ENCODE measurements at places on chromosomes 4 and X.

DNA sequence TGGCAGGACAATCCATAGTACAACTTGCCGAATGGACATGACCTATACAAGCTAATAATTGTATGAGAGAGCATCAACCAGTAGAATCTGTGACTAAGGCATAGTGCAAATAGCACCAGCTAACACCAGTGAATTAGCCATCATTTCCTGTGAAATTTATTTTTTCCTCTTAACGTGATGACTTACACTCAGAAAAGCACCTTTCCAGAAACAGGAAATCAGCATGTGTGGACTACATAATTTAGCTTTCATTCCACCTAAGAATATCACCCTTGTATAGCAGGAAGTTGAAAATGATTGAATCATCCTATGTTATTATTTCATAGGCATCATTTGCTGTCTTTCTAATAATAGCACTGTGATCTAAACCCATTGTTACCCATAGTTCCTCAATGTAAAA lies 1393.4 kb upstream of the PCDH7 start:
- DNase-seq = no peak

DNA sequence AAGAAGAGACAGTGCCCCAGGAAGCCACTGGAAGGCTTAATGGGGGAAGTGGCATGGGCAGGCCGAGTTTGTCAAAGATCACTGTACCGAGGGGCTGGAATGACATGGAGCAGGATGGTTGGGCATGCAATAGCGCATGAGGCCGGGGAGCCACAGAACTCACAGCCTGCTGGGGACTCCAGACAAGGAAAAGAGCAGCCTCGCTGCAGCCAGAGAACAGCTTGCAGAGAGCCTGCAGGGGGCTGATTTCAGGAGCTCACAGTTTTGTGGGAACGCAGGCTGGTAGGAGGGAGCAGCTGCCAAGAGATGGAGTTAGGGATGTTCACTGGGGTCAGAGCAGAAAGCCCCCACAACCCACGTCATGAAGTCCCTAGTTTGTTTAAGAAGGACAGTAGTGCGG lies 45.4 kb downstream of the STOX2 start:
- DNase-seq = no peak

- no peak for DNase-seq
Measured at GRCh38 chrX:69298466-69299140, 133.3 kb upstream of the PJA1 start.

GRCh38 chr4:155523358-155523757 lies 143.3 kb upstream of the GUCY1A1 start:
- DNase-seq = no peak

DNA sequence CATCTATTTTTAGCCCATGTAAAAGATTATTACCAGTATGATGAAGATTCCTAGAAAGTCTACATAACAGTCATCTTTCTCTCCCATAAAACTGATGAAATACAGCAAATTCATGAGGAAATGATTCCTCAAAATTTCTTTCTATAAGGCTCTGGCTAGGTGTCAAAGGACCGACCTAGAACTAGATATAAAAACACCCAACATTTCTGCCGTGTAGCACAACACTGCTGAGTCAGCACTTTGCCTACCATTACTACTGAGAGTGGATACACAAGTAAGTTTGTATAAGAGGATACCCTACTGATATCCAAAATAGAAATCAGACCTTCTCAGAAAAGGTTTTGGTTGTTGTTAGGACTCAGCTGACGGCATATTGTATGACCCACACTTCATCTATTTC lies 24.7 kb downstream of the TMEM47 start:
- no peak for DNase-seq

DNA sequence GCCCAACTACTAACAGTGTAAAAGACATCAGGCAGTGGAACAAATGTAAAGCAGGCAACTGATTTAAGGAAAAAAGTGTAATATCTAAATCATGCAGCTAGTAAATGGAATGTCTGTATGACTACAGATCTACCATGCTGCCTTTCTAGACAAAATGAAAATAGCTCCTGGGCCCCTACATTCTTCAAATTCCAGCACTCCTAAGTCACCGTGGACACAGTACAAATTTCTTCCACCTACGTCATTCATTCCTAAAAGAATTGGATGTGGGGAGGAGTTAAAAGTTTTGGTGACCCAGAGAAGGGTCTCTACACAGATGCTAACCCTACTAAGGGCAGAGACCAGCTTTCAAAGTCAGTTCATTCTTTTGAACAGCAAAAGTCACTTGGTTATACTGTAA lies 137.2 kb upstream of the ARHGEF9 start:
- DNase-seq = no peak

- DNase-seq = peak; percentile 76
Measured at GRCh38 chr4:14345356-14345775, 656.9 kb upstream of the CPEB2 start.

DNA sequence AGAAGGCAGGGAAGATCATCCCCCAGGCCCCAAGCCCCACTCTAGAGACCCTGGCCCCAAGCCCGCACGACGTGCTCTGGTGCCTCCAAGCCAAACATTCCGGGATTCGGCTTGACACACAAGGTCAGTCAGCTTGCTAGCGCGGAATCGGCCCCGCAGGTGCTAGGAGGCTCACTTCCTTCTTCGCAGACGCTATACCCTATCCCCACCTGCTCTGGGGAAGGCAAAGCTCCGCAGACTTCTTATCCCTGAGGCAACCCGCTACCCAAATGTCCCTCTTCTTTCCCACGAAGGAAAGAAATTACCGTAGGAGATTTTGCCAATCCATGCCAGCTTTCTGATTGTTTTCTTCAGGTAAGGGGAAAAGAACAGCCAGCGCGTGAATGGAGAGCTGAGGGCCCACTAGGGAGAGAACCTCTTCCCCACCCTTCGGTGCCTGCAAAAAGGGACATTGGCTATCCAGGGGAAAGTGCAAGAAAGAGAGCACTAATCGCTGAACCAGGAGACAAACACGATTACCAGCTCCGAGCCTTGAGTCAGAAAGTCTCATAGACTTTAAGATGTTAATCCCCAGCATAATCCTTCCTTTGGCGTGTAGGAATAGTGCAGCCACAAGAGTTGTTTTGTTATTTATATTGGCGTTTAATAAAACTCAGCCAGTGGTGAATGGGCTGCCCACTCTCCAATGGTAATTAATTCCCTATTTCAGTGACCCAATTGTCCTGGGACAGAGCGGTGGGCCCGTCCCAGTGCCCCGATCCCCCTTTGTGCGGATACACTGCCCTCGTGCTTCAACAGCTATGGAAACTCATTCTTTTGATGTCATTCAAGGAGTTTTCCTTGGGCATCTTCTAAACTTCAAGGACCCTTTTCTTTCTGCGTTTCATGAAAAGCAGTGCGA lies 5.4 kb upstream of the NEUROG2 start:
- DNase-seq = no peak

DNA sequence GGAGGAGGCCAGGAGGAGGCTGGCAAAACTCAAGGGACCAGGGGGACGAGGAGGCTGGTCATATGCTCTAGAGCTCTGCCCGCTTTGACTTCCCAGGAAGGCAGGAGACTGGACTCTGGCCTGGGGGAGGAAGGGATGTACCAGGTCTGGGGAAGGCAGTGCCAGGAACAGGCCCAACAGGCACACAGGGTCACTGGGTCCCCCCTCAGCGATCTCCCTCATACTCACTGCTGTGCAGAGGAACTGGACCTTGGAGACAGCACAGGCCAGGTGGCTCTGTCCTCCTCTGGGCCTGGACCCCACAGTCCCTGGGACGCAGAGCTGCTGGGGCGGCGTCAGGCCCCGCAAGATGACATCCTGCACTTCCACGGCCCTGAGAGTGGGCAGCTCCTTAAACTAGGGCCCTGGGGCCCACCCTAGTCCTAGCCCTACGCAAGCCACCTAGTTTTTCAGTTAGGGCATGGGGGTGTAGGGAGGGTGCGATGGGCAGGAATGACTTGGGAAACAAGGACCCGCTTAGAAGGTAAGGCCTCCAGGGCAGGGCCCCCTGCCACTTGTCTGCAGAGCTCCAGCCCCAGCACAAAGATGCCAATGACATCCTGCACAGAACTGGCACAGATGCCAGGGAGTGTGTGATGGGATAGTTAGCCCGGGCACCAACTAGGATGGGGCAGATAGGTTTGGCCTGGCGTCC lies 59.5 kb downstream of the HTRA3 start:
- no peak for DNase-seq

DNA sequence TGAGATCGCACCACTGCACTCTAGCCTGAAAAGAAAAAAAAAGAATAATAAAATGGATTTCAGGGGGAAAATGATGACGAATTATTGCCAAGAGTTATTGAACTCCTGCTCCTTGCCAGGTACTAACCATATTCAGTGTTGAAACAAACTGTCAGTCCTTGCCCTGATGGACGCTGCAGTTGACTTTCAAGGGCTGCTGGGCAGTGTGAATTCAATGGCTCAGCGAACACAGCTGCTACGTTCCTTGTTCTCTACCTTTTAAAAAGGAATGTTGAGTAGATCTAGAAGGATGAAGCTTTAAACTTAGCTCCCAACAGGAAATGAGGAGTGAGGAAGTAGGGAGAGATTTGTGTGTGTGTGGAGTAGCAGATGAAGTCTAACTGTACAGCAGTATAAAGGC lies 2.7 kb downstream of the LIMCH1 start:
- no peak for DNase-seq

DNA sequence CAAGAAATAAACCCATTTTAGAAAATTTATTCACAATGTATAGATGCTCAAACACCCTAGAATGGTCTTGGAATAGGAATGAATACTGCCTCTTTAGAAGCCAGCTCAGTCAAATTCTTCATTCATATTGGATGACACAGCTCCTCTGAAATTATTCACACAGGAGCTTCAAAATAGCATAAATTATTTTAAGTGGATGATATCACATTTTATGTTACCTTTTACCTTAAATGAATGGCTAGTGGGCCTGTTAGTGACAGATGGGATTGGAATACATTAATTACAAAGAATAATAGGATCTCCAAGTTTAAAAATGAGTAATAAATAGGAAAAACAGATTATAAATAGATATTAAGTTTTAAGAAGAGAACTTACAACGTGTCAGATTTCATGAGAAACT lies 184.4 kb downstream of the GABRB1 start:
- no peak for DNase-seq

GRCh38 chr4:116499-116898 lies 7.8 kb upstream of the ZNF718 start:
- DNase-seq = no peak

DNA sequence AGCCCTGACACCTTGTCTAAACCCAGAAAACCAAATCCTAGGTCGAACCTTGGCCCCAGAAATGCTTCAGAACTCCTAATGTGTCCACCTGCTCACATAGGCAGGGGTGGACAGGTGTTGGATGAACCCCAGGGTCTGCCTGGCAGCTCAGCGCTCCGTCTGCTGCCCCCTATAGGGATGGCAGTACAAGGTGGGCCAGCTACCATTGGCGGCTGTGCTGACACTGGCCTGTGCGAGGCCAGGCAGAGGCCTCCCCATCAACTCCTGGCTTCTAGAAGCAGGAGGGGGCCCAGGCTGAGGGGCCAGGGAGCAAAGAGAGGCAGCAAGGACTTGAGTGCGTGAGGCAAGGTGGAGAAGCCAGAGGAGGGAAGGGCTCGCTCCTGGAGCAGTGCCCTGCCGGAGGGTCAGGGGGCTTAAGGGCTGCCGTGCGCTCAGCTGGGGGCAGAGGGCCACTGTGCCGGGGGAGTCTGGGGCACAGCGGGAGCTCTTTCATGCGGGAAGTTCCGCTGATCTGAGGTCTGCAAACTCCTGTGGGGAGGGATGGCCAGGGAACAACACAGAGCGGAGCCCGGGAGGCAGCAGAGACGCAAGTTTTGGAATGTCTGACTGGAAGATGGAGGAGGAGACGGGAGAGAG lies 20.6 kb downstream of the CCNQ start:
- no peak for DNase-seq

DNA sequence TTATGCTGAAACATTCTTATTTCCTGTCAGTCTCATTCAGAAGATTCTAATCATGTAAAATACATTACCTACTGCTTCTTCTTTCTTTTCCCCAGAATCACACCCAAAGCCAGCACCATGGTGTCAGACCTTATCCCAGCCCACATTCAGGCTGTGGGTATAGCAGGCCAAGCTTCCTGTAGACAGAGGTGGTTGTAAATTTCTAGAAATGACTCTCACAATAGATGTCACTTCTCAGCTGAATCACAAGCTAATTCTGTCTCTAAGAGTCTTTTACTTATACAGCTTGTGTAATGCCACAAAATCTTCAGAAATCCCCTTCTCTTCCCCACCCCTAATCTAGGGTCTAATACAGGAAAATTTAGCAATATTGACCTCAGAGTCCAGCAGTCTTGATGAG lies 239.6 kb downstream of the PARM1 start:
- no peak for DNase-seq

GRCh38 chr4:73230865-73231517 lies 27.6 kb downstream of the ANKRD17 start:
- no peak for DNase-seq

DNA sequence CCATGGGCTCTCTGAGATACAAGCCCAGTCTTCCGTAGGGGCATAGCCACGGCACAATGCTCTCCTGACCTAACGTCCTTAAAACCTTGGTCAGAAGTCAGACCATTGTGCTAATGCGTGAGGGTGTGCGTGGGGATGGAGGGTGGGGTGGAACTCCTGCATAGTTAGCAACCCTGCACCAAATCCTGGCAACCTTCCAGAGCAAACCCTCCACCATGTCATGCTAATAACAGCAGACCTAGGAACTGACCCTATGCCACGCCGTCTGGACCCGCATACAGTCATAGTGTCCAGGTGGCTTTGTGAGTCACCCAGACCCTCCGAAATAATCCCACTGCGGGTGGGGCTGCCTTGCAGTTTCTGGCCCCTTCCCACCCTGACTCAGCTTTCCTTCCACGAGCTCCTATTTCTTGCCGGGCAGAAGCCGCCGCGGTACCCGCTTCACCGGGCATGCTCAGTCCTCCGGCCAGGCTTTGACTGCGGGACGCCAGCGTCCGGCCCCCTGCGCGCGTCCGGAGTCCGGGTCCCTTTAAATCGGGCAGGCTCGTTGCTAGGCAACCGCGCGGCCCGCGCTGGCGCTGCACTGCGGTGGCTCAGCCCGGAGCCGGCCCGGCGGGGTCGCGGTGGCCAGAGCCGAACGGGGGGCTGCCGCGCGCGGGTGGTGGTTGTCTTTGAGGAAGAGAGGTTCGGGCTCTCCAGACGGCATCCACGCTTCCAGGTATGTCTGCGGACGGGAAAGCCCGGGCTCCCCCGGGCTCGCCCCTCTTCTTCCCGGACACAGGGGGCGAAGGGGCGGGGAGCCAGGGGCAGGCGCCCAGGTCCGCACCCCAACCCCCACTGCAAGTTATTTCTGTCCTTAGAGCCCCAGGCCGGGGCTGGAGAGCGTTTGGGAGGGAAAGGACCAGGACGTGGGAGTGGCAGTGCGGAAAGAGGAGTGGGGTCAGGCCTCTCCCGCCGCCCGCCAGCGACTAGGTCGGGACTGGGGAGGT lies at the start of gene CCDC160:
Gene CCDC160, plus strand, starts transcription at position 557 of the 989 bp plus-strand sequence. CDS start 7,619 bp downstream, outside the sequence.
- no peak for DNase-seq

GRCh38 chrX:39936886-39937770 lies 160.6 kb downstream of the BCOR start:
- DNase-seq = no peak
